CD4-positive, alpha-beta T cell treated with Interleukin-4 for 4 hours (primary cell): ENCODE measurements at places on chromosomes 11 and 22.
A peak's percentile ranks its signal among the peaks of the same experiment; 100 is the strongest.

DNA sequence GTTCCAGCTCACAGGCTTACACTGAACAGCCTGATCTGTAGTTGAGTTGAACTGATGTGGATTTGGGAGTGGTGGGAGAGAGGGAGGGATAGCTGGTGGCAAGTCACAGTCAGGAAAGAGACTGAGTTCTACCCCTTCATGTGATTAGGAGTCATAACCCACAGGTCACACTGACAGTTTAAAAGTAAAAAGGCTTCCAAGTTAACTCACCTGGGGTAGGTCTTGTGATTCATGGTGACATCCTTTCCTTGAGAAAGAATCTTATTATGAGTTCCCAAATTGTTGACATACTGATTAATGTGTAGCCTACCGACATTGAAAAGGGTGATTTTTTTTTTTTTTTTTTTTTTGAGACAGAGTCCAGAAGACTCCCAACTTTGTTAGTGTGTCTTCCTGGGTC lies 5.4 kb downstream of the IZUMO1R start:
- no peak for DNase-seq

DNA sequence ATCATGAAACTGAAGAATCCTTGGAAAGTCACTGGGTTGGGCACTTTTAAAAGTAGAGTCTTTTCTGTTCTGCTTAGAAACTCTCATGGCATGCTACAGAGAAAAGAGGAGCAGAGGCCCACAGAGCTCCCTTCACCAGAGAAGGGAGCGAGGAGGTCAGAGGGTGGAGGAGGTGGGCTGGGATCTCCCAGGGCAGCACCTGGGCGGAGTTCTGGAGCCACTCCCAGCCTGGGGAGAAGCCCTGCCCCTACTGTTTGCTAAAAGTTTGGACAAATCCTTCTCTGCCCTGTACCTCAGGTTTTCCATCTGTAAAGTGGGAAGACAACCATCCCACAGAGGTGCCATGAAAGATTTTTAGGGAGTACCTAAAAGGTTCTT lies 299.1 kb downstream of the KIRREL3 start:
- DNase-seq, result no peak

- DNase-seq, result no peak
Measured at GRCh38 chr11:119118946-119119345, 2.4 kb upstream of the HINFP start.

DNA sequence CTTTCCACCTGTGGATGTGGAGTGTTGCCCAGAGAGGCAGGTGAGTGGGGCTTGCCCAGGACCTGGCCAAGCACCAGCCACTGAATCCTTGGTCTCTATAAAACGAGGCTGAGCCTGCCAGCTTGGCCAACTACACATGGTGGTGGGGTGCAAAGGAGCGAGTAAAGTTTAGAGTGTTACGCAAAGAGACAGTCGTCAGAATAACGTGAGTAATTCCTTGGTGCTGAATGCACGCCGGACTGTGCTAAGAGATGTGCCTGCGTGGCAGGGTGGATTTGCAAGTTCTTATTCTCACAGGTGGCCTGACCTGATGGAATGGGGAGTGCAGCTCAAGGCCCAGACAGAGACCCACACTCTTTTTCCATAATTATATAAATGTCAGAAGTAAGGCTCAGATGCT lies 88.6 kb upstream of the B3GAT1 start:
- no peak for DNase-seq

DNA sequence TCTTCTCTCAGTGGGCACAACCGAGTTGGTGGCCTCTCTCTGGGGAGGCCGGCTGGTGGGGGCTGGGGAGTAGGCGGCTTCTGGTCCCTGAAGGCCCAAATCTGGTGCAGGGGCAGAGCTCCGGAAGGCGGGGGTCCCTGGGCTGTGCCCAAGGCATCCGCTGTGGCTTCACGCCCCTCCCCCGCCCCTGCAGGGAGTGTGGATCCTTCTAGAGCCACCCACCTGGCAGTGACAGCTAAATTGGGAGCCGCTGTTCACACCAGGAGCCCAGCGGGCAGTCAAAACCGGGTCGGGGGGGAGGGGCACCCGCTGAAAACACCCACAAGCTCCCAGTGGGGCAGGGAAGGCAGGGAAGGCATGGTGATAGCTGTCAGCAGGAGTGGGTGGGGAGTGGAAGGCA lies 4.6 kb upstream of the RTN4R start:
- no peak for DNase-seq

DNA sequence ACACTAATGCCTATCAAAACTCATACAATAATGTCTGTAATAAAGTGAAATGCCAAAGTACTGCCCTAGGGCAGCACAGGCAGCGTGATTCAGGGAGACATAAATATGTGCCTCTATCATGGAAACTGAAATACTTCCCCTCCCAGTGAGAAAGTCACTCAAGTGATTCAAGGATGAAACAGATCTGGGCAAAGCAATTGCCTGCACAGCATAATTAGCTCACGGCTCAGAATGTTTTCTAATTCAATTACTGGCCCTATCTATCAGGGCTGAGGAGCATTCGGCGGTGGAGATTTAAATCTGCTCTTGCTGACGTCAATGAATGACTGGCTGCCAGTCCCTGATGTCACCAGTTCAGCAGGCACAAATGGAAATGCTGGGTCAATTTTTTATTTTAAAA lies 27.7 kb upstream of the PPP2R1B start:
- DNase-seq, result no peak

DNA sequence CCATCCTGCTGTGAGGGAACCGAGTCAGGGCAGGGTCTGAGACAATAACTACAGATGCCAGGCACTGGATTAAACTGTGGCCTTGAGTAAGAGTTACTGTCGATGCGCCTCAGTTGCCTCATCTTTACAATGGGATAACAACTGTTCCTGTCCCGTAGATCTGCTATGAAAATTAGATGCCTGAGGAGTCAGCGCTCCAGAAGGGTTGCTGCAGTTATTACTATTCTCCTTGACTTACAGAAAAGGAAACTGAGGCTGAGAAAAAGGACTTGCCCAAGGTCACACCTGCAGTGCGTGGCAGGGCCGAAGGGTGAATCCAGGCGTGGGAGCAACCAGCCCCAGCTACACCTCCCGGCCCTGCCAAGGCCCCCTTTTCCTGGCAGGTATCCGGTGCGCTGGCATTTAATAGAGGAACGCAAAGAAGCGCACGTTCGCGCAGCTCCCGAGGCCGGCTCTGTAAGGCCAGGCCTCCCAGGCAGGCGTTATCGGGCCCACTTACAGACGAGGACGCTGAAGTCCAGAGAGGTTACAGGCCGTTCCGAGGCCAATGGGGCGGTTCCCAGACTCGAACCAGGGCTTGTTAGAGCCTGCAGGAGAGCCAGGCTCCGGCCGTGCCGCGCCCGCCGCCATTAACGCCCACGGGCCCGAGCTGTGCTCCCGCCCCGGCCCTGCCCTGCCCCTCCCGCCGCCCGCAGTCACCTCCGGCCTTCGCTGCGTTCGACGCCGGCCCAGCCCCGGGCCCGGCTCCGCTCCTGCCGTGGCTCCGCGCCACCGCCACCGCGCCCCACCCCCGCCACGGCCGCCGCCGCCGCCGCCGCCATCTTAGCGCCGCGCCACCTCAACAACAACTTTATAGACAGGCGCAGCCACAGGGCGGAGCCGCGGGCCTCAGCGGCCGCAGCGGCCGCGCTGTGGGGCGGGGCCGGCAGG lies at the start of gene C11orf68:
Gene C11orf68, minus strand, starts transcription at position 852 of the 930 bp plus-strand sequence. Its CDS starts 31 bp downstream, at position 821.
- peak; percentile 22 for DNase-seq

DNA sequence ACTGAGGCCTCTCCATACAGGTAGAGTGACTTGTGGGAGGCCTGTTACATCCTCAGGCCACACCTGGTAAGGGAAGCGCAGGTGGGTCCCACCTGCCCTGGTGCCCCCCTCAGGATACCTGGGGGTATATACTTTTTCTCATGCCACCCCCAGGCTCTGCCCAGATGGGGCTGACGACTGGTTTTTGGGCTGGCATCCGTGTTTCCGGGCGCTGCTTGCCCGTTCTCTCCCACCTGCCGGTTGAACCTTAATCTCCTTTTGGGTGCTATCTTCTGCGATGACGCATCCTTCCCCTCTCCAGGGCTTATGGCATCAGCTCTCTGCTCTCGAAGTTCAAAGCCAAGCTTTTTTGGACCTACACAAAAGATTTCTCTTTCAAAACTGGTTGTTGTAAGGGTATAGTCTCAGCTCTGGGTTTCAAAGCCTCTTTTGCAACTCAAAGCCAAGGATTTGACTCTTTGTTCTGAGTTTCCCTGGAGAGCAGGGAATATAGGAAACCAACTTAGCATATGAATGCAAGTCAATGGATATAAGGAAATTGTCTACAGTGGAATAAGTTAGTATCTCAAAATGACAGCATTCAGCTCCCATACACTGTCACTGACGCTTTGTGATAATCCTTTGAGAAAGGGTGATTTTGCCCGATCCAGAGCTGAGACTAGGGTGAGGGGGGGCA lies 8.6 kb upstream of the LRRC10B start:
- no peak for DNase-seq

GRCh38 chr11:2857276-2857675 lies 28.3 kb downstream of the CDKN1C start:
- DNase-seq, result no peak

GRCh38 chr11:108726077-108726800 lies 61.4 kb downstream of the DDX10 start:
- DNase-seq, result no peak

DNA sequence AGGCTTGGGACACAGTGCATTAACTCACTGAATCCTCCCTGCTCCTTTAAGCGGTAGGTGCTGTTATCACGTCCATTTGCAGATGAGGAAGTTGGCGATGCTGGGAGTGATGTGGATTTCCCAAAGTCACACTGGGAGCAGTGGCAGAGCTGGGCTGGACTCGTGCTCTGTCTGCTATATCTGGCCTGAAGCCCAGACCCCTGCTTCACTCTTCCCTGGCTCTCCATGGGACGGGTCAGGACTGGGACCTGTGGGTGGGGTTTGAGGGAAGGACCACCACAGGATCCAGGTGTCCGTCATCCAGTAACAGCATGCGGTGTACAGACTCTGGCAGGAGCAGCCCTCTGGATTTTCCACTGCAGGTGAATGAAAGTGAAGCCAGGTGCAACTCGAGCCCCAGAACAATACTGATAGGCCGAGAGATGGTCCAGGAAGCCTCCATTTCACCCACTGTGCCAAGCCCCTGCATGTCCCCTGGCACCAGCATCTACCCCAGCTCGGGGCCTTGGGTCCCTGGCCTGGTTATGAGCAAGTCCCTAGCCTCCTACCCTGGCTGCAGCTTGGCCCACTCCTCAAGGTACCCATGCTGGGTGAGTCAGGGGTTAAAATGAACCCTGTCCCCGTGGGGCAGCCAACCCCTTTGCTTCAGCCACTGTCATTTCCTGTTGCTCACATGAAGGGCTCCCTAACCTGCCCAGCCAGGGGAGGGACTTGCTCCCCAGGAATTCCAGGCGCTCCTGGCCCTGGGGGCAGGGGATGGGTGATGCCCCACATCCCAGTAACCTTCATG lies 4.2 kb downstream of the USP2 start:
- no peak for DNase-seq

- DNase-seq, result peak; percentile 64
Measured at GRCh38 chr11:75867778-75868374, 52.9 kb downstream of the UVRAG start.

- no peak for DNase-seq
Measured at GRCh38 chr22:19848298-19849224, 6.1 kb downstream of the GNB1L start.

- DNase-seq, result no peak
Measured at GRCh38 chr11:42555190-42555589, 756.6 kb upstream of the API5 start.

GRCh38 chr22:41831383-41831782 lies 1.5 kb upstream of the SREBF2 start:
- DNase-seq, result no peak

DNA sequence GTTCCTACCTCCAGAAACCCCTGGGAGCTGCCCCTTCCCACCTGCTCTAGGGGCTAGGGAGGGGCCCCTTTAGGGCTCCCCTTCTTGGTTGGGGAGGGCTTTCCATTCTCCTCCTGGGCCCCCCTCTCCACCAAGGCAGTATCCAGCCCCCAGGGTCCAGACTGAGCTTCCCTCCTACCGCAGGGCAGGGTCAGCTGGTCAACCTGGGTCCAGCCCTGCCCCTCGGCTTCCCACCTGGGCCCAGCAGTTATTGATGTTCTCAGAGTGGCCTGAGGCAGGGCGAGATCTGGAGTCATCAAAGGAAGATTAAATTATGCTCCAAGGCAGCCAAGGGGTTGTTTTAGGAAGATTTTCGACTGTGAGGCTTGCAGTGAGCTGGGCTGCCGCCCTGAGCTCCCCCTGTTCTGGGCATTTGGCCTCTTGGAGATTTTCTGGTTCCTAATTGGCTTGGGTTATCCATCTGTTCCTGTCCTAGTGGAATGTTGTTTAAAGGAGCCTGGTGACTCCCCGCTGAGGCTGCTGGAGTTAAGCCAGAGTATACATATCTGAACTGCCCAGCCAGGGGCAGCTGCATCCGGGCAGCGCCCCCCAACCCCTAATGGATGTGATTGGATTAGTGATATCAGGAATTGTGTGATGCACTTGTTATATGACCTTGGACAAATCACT lies 1.8 kb upstream of the SLC22A8 start:
- DNase-seq, result no peak

- peak; percentile 70 for DNase-seq
Measured at GRCh38 chr11:86592659-86593451, 79.6 kb downstream of the ME3 start.

GRCh38 chr11:70433966-70434812 lies 35.9 kb downstream of the CTTN start:
- no peak for DNase-seq

DNA sequence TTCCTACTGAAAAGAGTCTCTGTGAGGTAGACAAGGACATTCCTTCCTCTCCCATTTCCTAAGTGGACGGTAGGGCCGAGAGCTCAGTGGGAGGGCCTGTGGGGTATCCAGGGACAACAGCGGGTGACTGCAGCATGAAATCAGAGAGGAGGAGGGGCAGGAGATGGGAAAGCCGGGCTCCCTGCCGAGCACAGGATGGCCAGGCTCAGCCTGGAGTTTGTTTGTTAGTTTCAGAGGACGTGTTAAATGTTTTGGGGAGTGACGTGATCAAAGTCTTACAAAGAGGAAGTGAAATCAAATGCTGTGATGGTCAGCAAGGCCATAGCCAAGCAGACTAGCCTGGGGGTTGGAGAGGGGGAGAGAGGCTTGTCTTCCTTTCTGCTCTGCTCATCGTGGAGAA lies 152.7 kb downstream of the ADAMTS15 start:
- DNase-seq, result no peak

DNA sequence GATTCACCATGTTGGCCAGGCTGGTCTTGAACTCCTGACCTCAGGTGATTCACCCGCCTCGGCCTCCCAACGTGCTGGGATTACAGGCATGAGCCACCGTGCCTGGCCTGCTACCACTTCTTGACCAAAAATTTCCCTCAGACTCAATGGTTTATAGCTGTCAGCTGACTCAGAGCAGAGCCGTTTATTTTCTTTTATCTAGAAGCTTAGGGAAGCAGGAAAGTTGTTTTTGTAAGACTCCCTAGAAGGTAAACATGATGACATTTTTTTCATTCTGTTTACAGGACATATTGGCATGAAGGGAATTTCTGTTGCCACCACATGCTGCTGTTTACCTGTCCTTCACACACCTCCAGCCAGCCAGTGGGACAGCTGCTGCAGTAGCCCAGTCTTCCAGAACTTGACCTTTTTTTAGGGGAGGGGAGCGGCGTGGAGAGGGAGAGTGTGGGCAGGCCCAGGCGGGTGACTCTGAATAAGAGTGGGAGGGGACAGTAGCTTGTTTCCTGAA lies 56.1 kb upstream of the PTPRJ start:
- no peak for DNase-seq
